Activated CD4-positive, alpha-beta T cell treated with anti-CD3 and anti-CD28 coated beads, Interleukin-2, amount 50 U/mL, for 24 hours (primary cell): ENCODE measurements at places on chromosomes 11 and 22.

GRCh38 chr11:763549-764321 lies 13.6 kb downstream of the GATD1 start:
- no peak for DNase-seq

DNA sequence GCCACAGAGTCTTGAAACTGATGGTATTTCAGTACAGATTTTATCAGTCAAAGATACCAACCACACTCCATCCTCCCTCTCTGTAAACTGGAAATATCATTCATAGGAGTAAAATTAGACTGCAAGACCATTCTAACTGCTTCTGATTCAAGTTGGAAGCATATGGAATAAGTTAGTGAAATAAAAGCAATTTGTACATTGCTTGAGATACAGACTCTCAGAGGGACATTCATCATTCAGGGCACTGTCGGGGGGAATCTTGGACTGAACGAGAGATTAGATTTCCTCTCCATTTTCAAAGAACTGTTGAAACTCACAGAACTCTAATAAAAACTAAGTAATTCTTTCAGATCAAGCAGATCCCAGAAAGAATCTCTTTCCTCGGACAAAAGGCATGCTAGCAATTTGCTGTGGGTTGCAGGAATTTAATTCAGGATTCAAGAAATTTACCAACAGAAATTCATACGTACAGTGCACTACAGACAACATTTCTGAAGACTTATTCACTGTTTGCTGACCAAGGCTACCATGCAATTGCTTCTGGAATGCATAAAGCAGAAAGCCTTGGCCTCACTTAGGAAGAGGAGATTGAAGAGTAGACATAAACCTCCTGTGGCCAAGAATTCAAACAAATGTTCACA lies 34.1 kb downstream of the PAMR1 start:
- no peak for DNase-seq

DNA sequence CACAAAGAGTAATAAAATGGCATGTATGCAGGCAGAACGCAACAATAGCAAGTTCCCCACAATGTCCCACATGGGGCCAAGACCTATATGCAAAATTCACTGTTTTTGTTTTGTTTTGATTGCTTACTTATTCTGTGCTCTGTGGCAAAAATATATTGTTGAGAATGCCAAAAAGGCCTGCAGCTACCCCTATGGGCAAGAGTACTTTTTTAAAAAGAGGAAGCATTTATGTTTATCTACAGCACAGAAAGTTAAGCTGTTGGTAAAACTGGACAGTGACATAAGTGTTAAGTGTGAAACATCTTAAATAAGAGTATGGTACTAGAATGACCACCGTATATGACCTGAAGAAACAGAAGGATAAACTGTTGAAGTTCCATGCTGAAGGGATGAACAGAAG lies 301.9 kb upstream of the ZC3H12C start:
- DNase-seq = no peak

- DNase-seq = no peak
Measured at GRCh38 chr22:48145738-48146137, 1383.3 kb downstream of the TBC1D22A start.

DNA sequence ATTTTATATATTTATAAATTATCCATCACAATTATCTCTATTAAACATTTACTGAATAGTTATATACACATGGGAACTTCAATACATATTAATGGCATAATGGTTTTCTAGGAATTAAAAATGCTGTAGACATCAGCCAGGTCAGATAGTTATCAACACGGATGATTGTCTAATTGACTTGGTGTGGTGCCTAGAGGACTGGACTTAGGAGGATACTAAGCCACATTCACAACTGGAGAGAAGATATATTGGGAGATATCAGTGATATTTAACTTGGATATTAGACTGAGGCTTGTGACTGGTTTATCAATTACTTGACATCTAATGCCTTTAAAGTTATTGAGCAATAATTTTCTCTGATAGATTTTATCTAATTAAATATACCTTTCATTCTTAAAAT lies 794.5 kb upstream of the ANO3 start:
- DNase-seq = no peak

- DNase-seq = no peak
Measured at GRCh38 chr11:77095551-77096490, 6.8 kb upstream of the OMP start.

DNA sequence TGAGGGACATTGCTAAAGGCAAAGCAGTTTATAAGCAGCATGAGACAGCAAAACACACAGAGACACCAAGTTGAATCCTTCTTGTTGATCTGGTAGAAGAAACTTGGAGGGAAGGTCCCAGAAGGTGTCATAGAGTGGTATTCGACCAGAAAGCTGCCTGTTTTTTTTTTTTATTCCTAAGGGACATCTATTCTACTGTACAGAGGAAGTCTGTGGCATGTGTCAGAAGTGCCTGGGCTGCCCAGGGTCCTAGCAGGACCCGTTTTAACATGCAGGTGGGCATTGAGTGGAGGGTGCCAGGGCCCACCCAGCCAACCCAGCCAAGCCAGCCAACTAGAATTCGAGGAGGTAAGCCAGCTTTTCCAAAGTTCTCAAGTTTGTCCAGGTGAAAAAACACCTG lies 68.0 kb upstream of the ATXN10 start:
- DNase-seq = no peak
